Putamen (tissue), 1 donor: ENCODE measurements at places on chromosomes 16 and 17.

- DNase-seq, result no peak
These were observed 30.9 kb upstream of the ZC3H18 start for GRCh38 chr16:88539261-88539651.

DNA sequence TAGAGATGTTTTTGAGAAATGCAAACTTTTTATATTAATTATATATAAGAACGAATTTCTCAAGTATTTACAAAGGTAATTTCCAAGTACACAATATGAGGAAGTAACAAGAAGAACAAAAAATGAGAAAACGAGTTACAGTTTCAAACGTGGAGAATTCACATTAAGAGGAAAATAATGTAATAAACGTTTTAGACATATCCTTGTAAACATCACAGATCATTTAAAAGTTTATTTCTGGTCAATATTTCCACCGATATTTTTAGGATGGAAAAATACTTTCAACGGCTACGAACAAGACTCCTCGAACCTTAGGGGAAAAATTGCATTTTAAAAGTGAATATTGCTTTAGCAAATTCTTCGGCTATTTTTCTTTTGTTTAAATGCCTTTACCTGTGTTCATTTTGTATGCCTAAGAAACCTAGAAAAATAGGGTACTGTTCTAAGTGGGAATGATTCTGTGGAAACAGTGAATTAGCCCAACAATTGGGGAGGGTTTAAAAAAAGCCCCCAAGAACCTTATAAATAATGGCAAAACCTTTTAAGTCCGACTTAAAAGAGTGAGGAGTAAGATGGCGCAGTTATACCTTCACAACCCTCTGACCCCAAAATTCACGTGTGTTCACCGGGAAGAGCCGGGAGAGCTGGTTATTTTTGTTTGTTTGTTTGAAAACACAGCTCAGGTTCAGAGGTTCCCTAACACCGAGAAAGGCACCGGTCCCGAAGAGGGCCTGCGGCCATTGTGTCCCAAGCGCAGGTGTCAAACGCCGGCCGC, 3.3 kb downstream of the HNF1B start:
- no peak for DNase-seq

DNA sequence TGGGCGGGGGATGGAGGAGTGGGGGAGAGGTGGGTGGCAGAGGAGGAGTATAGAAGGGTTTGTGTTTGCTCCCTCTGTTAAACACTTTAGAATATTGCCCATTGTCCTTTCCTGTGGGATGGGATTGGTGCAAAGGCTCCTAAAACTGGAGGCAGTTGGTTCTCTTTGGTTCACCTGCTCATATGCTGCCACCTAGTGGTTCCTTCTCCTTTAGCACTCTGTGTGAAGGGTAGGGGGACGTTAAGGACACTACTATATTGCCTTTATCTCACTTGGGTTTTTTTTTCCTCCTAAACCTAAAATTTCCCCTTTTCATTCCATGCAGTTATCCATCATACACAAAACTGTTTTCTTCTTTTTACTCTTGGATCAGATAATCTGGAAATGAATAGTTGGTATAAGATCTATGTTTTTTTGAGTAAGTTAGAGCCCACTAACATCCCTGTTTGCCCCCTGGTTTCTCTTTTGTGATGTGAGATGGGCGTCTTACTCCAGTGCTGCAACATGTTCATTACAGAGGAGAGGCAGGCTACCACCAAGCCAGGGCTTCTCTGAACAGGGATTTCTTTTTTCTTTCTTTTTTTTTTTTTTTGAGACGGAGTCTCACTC, 23.8 kb downstream of the SNX11 start:
- DNase-seq, result no peak

DNA sequence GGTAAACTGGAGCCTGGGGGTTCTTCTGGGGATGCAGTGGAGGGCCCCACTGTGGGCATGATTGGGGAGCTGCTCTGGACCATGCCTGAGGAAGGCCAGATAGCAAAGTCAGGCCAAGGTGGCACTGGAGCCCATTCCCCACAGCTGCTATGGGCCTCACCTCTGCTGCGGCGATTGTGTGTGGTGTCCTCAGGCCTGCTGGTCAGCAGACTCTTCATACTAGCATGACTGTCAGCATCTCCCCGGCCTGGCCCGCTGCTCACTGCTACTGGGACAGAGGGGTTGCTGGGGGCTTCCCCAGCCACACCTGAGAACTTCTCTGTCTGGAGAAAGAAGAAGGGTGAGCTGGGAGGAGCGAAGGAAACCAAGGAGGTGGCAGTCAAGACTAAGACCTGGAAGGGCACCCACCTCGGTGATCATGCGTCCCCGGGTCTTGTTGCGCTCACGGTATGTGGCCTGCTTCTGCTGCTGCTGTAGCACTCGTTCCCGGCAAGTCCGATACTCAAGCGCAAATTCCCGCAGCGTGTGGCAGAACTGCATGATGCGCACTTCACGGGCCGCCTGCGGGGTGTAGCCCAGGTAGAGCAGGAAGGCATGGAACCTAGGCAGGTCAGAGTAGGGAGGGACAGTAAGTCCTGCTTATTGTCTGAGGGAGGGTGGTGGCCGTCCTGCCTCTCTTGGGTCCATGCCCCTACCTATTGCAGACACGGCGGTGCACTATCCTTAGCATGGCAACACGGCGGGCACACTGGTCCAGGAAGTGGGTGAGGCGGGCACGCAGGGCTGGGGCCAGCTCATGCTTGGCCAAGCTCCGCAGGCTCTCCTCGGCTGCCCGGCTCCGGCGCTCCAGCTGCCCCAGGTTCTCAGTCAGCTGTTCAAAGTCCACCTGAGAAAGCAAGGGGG, 3.2 kb downstream of the TMEM208 start:
- DNase-seq, result no peak

DNA sequence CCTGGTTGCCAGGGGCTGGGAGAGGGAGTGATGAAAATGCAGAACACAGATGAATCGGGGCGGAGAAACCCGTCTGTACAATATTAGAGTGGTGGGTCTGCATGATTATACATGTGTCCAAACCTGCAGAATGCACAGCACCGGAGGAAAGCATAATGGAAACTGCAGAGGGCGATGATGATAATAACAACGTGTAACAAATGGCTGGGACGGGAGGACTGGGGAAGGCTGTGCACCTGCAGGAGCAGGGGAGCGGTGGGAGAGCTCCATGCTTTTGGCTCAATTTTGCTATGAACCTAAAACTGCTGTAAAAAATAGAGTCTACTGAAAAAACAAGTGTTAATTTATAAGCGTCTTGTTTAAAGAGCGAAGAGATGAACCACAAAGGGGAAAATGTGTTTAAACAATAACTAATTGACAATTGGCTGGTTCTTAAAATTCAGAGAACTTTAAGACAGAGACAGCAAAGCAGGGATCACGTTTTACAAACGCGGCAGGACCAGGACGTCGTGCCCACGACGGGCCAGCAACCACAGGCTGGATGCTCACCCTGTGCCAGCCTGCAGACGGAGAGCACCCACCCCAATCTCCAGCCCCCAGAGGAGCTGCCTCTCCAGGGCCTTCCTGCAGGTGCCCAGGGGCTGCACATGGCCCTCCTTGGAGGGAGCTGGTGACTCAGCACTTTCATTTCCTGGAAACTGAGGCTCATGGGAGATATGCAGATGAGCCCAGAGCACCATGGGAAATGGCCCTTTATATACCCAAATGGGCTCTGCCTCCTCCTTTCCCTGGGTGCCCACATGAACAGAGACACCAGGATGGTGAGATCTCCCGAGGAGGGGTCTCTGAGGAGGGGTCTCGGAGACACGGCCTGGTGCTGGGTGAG, at the start of gene TEX19:
TSS of gene TEX19 (plus strand) at position 783 of the 886 bp plus-strand sequence. CDS start 2,904 bp downstream, outside the sequence.
- no peak for DNase-seq

DNA sequence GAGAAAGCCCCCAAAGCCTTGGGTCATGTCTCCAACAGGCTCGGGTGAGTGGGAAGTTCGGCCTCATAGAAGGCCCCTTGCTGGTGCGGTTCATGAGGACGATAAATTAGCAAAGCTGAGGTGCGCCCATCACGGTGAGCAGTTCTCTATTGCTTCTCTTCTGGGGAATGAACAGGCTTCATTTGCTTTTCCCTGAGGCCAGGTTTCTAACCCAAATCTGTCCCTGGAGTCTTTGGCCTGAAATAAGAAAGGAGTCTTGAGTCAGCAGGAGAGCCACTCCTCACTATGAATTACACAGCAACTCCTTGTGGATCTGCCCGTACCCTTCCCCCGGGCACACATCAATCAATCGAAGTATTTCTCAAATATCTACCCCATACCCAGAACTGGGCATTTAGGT, 94.6 kb downstream of the YPEL2 start:
- no peak for DNase-seq

DNA sequence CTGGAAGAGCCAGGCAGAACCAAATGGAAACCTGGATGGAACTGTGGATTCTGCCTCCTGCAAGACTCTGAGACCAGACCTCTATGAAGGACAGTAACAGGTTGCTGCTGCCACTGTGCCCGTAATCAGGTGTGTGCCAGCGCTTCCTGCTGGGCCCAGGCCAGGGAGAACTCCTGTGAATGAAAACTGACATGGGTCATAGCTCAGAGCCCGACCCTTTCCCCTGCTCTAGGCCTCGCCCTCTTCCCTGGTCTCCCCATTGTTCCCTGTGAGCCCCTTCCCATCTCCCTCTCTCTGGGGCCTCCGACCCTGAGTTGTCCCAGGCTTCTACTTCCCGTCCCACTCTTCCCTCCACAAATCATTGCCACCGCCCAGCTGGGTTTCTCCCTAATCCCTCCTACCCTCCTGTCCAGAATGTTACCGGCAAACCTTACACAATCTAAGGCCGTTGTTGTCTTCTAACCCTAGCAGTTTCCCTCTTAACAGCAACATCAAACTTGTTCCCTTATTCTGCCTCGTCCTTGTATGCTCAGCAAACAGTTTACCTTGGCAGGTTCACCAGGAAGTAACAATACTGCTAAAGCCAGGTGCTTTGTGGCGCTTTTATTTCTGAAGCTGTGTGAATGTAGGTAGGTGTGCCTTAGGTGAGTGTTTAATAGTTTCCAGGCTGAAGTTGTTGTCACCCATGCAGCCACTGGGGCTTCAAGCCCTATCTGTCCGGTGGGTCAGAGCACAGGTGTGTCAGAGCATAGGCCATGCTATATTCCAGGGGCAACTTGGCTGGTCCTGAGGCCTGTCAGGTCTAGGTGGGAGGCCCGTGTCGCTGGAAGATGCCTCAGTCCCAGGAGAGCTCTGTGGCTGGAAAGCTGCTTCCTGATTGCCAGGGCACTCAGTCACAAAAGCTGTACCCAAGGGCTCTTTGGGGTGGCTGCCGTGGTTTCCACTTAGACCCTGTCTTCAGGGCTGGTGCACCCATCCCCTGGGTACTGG, 32.0 kb downstream of the SMPD3 start:
- DNase-seq, result no peak

DNA sequence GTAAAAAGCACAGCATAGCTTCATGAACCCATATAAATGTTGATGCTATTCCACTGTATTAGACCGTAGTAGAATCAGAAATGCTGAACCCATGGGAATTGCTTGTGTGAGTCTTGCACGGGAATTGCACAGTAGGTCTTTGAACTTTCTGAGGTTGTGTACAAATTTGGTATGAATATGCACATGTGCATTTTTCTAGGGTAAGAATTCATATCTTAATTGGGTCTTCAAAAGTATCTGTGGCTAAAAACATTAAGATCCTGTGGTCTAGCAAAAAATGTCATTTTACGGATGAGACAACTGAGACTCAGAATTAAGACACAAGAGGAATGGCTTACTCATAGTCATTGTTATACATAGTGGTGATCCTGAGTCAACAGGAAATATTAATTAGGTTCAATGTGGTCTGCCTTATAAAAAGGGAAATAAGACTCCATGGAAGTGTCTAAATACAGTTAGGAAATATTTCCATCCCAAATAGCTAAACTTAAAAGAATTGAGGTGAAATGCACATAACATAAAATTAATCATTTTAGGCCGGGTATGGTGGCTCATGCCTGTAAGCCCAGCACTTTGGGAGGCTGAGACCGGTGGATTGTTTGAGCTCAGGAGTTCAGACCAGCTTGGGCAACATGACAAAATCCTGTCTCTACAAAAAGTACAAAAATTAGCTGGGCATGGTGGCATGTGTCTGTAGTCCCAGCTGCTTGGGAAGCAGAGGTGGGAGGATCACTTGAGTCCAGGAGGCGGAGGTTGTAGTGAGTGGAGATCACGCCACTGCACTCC, 22.8 kb downstream of the TAOK1 start:
- DNase-seq, result no peak

DNA sequence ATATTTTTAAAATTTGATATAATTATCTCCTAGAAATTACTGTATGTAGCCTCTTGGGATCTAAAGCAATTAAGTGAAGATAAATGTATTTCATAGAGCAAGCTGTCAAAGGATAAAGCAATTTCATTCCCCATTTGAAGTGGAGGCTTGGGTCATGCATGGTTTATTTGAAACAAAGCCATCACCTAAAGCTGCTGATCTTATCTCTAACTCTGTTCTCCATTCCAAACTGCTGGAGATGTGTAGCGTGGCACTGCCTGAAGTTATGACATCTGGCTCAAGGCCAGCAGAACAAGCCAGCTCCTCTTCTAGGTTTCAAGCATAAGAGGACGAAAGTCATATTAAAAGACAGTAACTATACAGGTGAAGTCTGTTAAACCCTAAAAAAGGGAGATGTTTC, 83.9 kb downstream of the HIC1 start:
- no peak for DNase-seq

DNA sequence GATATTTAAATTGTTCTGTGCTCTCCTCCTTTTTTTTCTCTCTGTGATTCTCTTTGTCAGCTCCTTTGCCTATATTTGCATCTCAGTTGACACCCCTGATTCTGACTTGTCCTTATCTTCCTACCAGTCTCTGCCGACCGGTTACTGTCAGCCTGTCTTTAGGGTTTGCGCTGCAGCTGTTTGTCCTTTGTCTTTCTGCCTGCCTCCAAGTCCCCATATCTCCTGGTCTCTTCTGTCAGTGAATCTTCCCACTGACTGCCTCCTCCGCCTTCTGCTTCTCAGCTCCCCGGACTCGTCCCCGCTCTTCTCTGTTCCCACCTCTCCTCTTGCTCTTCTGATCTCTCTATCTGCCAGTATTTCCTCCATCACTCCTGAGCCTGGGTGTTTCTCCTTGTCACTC, 5.2 kb downstream of the TLCD2 start:
- no peak for DNase-seq

DNA sequence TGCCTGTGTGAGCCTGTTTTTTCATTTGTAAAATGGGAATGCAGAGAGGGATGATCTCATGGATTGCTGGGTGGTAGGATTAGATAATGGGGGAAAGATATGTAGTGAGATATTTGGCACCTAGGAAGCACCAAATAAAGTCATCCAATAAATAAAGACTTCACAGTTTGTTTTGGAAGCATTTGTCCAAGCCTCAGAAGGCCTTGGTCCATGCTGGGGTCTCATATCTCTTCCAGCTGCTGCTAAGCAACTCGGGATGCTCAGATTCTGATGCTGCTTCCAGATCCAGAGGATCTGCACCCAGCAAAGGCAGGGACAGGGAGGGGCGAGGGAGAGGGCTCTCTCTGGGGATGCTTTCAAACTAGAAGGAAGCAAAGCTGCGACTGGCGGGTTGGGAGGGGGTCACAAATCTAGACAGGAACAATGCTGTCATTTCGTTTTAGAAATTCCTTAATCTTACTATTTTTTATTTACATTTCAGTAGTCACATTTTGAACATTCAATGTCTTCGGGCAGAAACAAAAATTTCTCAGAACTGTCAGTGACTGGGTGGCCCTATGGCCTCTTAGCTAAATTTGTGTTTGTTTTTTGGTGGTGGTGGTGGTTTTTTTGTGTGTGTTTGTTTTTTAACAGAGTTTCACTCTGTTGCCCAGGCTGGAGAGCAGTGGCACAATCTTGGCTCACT, 114.9 kb upstream of the CDH5 start:
- no peak for DNase-seq
